SW 1271 (cell line): ENCODE measurements at places on chromosomes 16 and 17.

GRCh38 chr16:88144028-88144511 is 192.8 kb downstream of the BANP start:
- no peak for DNase-seq

DNA sequence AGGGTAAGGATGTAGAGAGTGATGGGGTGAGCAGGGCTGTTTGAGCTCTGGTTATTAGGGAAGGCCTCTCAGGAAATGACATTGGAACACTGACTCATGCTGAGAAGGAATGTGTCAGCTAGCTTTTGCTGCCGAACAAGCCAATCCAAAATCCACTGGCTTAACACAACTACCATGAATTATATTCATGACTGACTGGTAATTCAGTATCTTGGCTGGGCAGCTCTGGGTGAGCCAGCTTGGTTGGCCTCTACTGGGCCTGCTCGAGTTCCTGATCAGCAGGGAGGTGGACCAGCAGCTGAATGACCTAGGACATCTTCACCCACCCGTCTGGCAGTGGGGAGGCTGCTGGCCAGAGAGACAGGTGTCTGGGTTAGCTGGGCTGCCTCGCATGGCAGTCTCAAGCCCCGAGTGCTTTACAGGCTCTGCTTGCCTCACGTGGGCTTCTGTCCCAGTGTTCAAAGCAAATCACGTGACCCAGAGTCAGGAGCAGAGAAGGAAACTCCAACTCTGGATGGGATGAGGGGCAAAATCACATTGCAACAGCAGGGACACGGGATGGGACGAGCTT is 209.4 kb downstream of the KATNIP start:
- DNase-seq = no peak

- no peak for DNase-seq
These were observed 105.5 kb upstream of the HLF start for GRCh38 chr17:55159251-55159650.

- DNase-seq = no peak
These were observed 35.5 kb downstream of the PIPOX start for GRCh38 chr17:29078183-29079045.

DNA sequence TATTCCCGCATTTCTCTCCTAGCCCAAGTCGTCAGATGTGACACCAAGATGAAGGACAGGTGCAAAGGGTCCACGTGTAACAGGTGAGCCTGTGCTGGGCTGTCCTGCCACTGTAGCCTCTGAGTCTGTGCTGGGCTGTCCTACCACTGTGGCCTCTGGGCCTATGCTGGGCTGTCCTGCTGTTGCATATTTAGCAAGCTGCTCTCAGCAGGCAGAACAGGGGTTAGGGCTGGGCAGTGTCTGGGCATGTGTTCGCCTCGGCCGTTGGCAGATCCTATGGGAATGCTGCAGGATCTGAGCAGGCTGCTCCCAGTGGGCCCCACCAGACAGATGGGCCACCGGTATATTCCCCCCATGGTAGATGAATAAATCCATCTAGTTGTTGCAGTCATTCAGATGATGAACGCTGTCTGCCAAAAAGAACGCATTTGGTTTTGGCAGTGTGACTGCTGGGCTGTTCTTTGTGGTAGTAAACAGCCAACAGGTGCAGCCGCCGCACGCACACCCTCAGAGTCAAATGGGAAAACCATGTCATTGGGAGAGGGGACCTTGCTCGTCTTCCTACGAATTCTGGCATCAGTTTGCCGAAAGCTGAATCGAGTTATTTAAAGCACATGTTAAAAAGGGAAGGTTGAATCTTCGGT is 49.2 kb downstream of the CRISPLD2 start:
- DNase-seq = no peak

DNA sequence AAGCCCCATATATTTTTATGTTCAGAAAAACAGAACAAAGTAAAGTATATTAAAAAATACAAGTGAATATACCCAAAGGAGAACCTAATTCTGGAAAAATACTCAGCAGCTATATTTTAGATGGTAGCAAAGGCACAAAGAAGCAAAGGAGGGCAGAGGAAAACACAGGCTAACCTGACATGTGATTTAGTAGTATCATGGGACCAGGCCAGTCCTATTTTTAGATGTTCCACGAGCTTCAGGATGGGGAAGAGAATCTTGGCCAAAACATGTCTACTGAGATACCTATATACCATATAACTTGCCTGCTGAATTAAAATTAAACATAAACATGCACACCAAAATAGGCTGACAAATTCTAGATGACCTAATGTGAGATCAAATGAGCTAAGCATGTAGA is 32.9 kb downstream of the SMYD4 start:
- DNase-seq = no peak

DNA sequence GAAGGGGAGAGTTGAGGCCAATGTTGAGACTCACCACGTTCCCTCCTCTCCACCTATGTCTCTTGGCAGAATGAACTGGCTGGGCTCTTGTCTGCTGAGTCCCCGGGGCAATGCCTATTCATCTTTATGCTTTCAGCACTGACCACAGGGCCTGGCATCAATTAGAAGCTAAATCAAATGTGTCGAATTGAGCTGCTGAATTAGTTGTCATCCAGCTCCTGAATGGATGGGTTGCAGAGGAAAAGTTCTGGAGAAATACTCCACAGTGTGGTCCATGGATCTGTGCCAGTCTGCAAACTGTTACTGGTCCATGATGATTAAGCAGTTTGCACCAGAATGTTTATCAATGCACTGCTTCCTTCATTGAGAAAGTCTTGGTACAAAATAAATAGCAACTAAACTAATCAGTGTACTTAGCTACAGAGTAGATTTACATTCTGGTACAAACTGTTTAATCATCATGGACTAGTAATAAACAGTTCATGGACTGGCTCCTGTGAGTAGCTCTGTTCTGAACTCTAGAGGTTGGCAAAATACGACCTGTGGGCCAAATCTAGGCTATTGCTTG is 4.6 kb downstream of the CNGB1 start:
- no peak for DNase-seq

DNA sequence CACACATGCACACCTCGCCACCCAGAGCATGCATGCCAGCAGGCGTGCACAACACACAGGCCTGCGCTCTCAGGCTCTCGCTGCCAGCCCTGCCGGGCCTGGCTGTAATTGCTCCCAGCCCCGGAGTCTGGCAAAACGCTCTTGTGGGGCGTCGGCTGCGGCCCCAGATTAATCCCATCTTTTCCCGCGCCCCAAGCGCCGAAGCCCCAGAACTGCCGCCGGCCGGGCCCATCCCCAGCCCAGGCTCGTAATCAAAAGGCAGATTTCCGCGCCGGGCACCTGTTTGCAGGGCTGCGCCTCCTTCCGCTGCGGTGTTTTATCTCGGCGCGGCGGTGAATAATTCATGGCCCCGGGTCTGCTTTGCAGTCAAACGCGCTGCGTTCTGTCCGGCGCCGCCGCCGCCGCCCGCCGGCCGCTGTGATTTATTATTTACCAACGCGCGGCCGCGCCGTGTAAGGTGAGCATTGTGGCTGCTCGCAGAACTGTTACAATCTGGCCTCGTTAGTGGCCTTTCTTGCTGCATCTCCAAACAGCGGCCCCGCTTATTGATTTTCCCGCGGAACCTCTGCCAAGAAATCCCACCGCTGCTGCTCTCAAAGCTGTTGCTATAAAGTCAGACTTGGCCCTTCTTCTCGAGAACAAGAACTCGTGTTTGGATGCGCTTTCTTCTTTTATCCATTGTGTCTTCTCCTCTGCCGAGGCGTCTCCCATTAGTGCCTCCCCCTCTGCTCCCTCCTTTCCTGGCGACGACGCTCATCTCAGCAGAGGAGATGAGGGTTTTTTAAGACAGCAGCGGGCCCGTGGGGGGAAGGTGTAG is 126.1 kb downstream of the IRX5 start:
- DNase-seq = no peak

DNA sequence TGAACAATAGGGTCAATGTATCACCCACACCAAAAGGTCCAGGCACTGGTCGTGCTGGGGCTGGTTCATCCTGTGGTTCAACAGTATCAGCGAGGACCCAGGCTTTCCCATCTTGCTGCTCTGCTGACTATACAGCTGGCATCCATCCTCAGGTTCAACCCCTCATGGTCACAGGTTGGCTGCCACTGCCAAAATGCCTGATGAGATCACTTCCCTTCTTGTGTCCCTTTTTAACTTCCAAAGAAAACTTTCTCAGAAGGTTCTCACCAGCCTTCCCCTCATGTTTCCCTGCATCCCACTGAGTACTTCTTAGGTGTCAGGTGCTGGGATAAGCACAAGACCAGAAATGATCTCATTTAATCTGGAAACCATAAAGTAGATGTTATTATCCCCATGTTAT is 25.7 kb downstream of the CLEC16A start:
- DNase-seq = no peak

DNA sequence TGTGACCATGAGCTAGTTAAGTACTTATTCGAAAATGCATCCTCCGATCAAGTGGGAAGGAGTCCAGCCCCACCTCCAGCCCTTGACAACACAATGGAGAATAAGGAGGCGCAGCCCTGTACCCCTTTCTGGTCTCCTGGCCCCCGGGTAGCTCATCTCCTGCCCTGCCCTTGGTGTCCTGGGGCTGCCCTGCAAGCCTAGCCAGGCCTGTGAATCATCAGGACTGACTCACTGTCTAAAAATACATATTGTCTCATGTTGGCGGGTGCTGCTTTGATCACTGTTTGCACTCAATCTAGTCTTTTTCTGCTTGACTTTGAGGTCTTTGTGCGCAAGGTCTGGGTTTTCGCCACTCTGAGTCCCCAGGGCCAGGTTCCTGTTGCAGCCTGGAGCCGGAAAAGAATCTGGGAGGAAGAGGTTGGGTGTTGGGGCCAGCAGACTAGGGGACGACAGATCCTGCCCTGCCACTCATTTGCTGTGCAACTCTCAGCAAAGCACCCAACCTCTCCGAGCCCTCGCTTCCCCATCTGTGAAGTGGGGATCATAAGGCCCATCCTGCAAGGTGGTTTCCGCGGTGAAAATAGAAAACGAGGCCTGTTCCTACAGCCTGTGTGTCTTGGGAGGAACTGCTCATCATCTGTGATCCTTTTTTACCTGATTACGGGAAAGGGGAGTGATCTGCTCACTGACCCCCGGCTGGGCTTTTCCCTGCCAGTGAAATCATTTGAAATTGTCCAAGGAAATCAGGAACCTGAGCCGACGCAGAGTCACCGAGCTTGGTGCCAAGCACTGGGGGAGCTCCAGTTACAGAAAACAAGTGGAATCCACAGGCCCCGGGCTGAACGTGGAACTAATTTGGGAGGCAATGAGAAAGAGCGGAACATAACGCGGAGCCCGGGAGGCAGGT is 230.4 kb downstream of the PARN start:
- DNase-seq = no peak

- no peak for DNase-seq
These were observed 10.3 kb downstream of the NT5M start for GRCh38 chr17:17313350-17313991.

GRCh38 chr16:71645450-71645849 is 19.5 kb downstream of the MARVELD3 start:
- peak; percentile 49 for DNase-seq

GRCh38 chr16:82201351-82201750 is 31.3 kb upstream of the MPHOSPH6 start:
- no peak for DNase-seq

DNA sequence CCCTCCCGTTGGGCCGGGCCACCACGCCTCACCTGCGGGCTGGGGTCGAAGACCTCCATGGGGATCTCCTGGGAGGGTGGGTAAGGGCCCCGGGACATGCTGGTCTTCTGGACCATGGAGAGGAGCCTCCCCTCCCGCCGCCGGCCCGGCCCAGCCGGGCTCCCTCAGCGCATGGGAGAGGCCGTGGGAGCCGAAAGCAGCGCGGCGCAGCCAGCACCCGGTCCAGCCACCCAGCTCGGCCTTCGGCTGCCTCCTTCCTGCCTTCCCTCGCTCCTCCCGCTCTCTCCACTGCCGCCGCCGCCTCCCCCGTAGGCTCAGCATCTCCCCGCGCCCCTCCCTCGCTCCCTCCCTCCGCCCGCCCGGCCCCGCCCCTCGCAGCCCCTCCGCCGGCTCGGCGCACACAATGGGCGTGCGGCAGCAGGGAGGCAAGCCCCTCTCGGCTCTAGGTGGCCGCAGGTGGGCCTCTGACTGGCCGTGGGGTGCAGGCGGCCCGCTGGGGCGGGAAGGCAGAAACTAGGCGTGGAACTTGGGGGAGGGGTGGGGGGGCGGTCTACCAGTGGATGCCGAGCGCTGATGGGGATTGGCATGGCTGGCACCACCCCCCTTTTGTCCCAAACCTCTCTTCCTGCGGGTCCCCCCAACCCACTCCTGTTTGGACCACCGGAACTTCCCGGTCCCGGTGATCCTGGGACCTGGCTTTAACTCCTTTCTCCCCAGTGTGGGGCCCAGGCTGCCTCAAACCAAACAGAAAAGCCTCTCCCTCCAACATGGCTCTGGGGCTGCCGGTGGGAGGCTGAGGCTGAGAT is at the start of gene CACNB1:
Gene CACNB1, minus strand, starts transcription at position 290 of the 806 bp plus-strand sequence. Its CDS starts 174 bp downstream, at position 116.
- DNase-seq = peak; percentile 68

- no peak for DNase-seq
These were observed at the start of gene MT1M for GRCh38 chr16:56632156-56632847. Gene MT1M (plus strand): TSS chr16:56632659. CDS start chr16:56632732, 73 bp downstream.

- DNase-seq = no peak
These were observed 28.8 kb upstream of the GINS2 start for GRCh38 chr16:85717393-85718152.

DNA sequence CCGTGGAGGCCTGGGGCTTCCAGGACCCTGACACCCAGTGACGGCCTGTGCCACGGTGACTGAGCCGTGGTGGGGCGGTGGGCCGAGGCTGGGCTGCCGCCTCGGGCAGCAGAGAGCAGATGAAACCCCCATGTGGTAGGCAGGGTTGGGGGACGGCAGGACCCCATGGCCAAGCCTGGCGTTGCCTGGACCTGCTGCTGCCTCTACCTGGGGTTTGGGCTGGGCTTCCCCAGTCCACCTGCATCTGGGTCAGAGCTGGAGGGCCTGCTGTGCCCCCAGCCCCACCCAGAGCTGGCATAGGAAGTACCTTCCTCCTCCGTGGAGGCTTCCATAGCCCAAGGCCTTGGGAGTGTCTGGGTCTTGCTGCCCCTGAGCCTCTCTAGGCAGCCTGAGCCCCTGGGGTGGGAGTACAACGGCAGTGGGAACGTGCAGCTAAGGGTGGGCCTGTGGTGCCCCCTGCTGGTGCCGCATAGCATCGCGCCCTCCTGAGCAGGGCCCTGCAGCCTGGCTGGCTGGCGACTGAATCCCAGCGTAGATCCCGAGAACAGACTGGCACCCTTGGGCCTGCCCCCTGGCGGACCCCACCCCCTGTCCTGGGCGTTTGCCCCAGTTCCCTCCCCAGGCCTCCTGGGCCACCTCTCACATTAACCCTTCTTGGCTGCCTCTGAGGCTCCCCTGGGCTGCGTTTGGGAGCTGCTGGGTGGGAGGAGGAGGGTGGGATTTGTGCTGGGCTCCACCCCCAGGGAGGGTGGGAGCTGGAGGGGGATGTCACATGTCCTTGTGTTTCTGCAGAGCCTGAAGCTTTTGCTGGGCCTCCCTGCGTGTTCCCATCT is 12.6 kb upstream of the ATP6V0C start:
- DNase-seq = no peak
